ENCODE measurements at places on chromosomes 6 and 20. TPM values are rescaled to one million over a fixed set of nuclear protein-coding genes. Genes with fewer than 3 reads are reported as not detected.

GRCh38 chr6:38080889-38081288 is 261.4 kb downstream of the ZFAND3 start:
- no peaks in the 10 kb centered on the region for H3K4me1 ChIP-seq
- DNase-seq = no peak
- no peaks in the 10 kb centered on the region for H3K27me3 ChIP-seq
- H3K36me3 ChIP-seq = no peaks in the 10 kb centered on the region
- no peak overlapping the region for H3K4me3 ChIP-seq

GRCh38 chr20:57868310-57868709 is 158.5 kb upstream of the PMEPA1 start:
- H3K36me3 ChIP-seq = no peaks in the 10 kb centered on the region
- H3K4me3 ChIP-seq = no peak overlapping the region
- DNase-seq = no peak
- peaks cover 4% of the 10 kb centered on the region for H3K4me1 ChIP-seq
- no peak overlapping the region for H3K27ac ChIP-seq

The SLC22A3 gene
- 10.3 TPM for total RNA-seq

The PACSIN1 gene
- 3.1 TPM for total RNA-seq

The PLA2G7 gene
- 0.74 TPM for total RNA-seq

The PXMP4 gene
- 4.6 TPM for total RNA-seq

GRCh38 chr20:62511300-62511914 is 35.6 kb upstream of the GATA5 start:
- no peak for DNase-seq
- H3K4me3 ChIP-seq = no peak overlapping the region
- H3K36me3 ChIP-seq = no peaks in the 10 kb centered on the region
- H3K4me1 ChIP-seq = no peaks in the 10 kb centered on the region

The EZR gene
- total RNA-seq = 164 TPM

- DNase-seq = no peak
- no peak overlapping the region for H3K27ac ChIP-seq
- no peaks in the 10 kb centered on the region for H3K27me3 ChIP-seq
- no peak overlapping the region for H3K4me3 ChIP-seq
- no peaks in the 10 kb centered on the region for H3K36me3 ChIP-seq
These were observed 627.7 kb downstream of the QKI start for GRCh38 chr6:164042212-164042611.

- H3K4me3 ChIP-seq = no peak overlapping the region
- no peak for DNase-seq
- no peak overlapping the region for H3K27ac ChIP-seq
These were observed 48.2 kb upstream of the ASIP start for GRCh38 chr20:34193051-34193450.

Measured in testis (tissue), 5 donors.